Activated naive CD8-positive, alpha-beta T cell treated with anti-CD3 and anti-CD28 coated beads, Interleukin-2, amount 10 ng/mL, durations not matched to agents 7 days and 5 days (primary cell): ENCODE measurements at places on chromosomes 7 and 10. TPM values are rescaled to one million over a fixed set of nuclear protein-coding genes. Genes with fewer than 3 reads are reported as not detected.

MBL2 gene
- not detected for total RNA-seq

UBE2H gene
- 35.6 TPM for total RNA-seq

CYP2C19 gene
- not detected for total RNA-seq

MRC1 gene
- 1.7 TPM for total RNA-seq

SFTPA1 gene
- not detected for total RNA-seq

PPIA gene
- 1,692 TPM for total RNA-seq

USP6NL gene
- 4.4 TPM for total RNA-seq

NEBL gene
- not detected for total RNA-seq

ZNF789 gene
- 26.4 TPM for total RNA-seq

CPED1 gene
- total RNA-seq = not detected

PWWP2B gene
- total RNA-seq = 17.1 TPM

RBP3 gene
- total RNA-seq = not detected

TBL2 gene
- total RNA-seq = 25.0 TPM

FKBP9 gene
- 0.37 TPM for total RNA-seq

PRF1 gene
- total RNA-seq = 165 TPM

PLAU gene
- 0.61 TPM for total RNA-seq

ZPBP gene
- total RNA-seq = not detected

ACBD7 gene
- total RNA-seq = 1.5 TPM

MUC12 gene
- total RNA-seq = not detected

SLC29A4 gene
- total RNA-seq = 1.6 TPM

PPP1R3C gene
- total RNA-seq = not detected

CLEC5A gene
- total RNA-seq = 0.44 TPM

ARHGEF35 gene
- total RNA-seq = 2.5 TPM

OR2A7 gene
- 2.1 TPM for total RNA-seq

PTF1A gene
- total RNA-seq = not detected

TMEM196 gene
- total RNA-seq = not detected

PRKRIP1 gene
- 39.1 TPM for total RNA-seq

TAS2R41 gene
- total RNA-seq = not detected

MGAM2 gene
- not detected for total RNA-seq

NME8 gene
- not detected for total RNA-seq
